H9 (cell line): ENCODE measurements at places on chromosomes 12 and 14. TPM values are rescaled to one million over a fixed set of nuclear protein-coding genes. Genes with fewer than 3 reads are reported as not detected.

DNA sequence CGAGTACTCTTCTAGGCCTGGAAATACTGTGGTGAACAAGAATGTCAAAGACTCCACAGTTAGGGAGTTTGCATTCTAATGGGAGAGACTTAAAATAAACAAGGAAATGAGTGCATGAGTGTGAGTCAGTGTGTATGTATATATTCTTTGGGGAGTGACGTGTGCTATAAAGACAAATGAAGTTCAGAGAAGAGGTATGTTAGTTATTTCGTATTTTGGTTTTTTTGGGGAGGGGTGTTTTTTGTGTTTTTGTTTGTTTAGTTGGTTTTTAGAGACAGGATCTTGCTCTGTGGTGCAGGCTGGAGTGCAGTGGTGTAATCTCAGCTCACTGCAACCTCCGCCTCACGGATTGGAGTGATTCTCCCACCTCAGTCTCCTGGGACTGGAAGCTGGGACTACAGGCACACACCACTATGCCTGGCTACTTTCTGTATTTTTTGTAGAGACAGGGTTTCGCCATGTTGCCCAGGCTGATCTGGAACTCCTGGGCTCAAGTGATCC lies 74.3 kb downstream of the SRGAP1 start:
- DNase-seq: no peak

The CFAP54 gene
- 0.24 and 0.33 TPM in 2 replicates for total RNA-seq

The HOXC12 gene
- not detected in 2 replicates for total RNA-seq

- no peak for DNase-seq
Measured at GRCh38 chr12:65189028-65189718, 19.8 kb downstream of the LEMD3 start.

- DNase-seq: no peak
Measured at GRCh38 chr14:88842414-88842813, 18.0 kb downstream of the TTC8 start.

The SERPINA4 gene
- not detected in 2 replicates for total RNA-seq

GRCh38 chr12:120228291-120229070 lies 27.6 kb upstream of the RPLP0 start:
- peak; percentile 99 for DNase-seq

The RNASE4 gene
- total RNA-seq: not detected in 2 replicates

- DNase-seq: no peak
Measured at GRCh38 chr12:59646636-59647035, 50.8 kb downstream of the SLC16A7 start.

The LHX5 gene
- total RNA-seq: 1.9 and 2.1 TPM in 2 replicates

The POTEG gene
- not detected in 2 replicates for total RNA-seq

The ALDH2 gene
- total RNA-seq: 44.0 and 50.1 TPM in 2 replicates

The FBXW8 gene
- total RNA-seq: 14.9 and 15.3 TPM in 2 replicates

- DNase-seq: peak; percentile 50
Measured at GRCh38 chr12:31323391-31324115, 2.4 kb downstream of the SINHCAF start.

DNA sequence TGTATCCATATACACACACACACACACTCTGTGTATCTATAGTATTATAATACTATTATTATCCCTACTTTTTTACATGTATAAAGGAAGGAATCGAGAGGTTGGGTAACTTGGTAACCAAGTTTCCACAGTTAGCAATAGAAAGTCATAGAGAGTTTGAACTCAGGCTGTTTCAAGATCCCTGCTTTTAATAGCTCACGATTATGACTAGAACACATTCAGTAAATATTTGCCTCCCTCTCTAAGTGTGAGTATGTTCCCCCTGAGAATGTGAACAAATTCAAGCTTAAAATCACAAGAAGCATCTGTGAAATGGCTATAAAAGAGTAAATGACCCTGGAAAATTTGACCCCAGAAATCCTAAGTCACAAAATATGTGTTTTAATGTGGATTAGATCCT lies 11.0 kb upstream of the REP15 start:
- no peak for DNase-seq

- DNase-seq: peak; percentile 39
Measured at GRCh38 chr12:79448816-79449215, 241.9 kb downstream of the PAWR start.

The PHLDA1 gene
- 106 TPM in 2 replicates for total RNA-seq

The TNFAIP2 gene
- total RNA-seq: 29.3 and 29.7 TPM in 2 replicates

DNA sequence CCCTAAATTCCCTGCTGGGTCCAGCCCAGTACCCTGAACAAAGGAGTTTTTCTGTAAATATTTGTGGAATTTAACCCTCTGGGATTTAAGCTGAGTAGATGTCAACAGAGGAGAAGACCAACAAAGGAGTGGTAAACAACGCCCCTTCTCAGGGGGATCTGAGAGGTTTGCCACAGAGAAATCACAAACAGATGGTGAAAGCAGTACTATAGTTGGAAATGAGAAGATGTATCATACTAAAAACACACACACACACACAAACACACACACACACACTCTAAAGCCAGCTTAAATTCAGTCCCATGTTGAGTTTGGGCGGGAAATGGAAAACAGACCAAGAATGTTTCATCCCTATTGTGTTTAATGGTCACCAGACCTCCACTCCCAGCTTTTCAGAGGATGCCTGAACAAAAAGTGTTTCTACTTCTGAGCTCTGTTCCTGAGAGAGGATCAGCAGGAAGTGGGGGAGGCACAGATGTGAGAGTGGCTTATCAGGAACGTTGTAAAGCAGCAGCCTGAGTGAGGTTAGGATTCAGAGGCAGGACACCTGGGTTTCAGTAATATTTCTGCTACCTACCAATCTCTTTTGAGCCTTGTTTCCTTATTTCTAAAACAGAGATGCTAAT lies 3.2 kb downstream of the BIN2 start:
- peak; percentile 40 for DNase-seq

GRCh38 chr14:29900609-29901350 lies 26.9 kb downstream of the PRKD1 start:
- no peak for DNase-seq

DNA sequence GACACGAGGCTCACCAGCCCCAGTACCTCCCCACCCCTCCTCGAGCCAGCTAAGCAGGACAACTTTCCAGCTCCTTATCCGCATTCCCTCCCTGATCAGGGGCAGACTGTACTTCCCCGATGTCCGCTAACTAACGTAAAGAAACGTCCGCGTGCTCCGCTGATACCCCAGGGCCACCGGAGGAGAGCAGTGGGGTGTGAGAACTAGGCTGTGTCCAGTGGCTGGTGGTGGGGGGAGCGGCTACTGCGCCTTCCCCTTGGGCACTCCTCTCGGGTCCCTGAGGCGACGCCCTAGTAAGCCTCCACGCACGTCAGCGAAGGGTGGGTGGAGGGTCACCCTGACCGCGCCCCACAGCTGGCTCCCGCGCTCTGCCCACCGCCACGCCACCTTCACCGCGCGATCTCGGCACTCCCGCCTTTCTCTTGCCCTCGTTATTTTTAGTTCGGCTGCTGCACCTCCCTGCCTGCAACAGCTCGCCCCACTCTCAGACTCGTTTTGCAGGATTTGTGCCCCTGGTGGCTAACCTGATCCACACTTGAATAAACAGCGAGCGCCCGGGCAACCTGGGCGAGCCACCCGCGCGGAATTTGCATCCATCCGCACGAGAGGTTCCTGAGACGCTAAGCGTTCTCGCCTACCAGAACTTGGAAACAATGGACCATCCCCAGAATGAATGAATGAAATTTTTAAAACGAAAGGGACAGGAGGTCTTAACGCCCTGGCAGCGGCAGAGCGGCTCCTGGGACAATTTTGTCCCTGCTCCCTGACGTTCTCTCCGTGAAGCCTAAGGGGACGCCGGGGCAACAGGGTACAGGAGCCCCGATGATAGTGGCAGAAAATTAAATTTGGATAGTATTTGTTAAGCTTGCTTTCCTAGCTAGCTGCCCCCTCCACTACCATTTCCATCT lies 6.9 kb upstream of the BMP4 start:
- peak; percentile 47 for DNase-seq

DNA sequence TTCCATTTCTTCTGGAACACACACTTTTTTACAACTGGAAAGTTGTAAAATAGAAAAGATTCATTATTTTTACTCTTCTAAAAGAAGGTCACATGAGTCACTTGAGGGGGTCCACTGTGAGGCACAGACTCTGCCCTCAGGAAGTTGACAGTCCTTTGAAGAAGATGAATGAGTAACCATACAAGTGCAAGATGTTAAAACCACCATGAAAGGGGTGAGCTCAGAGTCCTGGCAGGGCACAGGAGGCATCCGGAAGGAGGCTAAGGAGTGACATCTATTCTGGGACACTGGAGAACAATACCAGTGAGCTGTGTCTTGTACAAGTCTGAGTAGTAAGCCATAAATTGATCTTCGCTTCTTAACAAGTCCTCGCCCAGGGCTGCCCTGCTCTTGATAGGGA lies 126.0 kb upstream of the FRMD6 start:
- no peak for DNase-seq

DNA sequence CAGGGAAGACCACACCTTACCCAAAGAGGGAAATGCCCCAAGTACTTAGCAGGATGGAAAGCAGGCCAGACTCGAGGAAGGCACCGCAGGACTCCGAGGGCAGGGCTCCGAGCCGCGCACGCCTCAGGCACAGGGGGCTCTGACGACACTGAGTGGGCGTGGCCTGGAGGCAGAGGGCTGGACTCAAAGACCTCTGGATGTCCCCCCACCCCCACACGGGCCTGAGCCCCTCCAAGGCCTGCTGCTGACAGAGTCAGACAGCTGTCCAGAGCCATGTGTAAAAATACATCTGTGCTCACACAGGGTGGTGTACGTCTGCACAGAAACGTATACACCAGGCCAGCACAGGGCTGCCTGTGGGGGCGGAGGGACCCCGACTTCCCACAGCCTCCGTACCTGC lies 1.4 kb downstream of the AKT1 start:
- DNase-seq: peak; percentile 79

The TCL1B gene
- 3.6 and 3.8 TPM in 2 replicates for total RNA-seq

GRCh38 chr14:101991352-101991751 lies 27.0 kb downstream of the DYNC1H1 start:
- no peak for DNase-seq

DNA sequence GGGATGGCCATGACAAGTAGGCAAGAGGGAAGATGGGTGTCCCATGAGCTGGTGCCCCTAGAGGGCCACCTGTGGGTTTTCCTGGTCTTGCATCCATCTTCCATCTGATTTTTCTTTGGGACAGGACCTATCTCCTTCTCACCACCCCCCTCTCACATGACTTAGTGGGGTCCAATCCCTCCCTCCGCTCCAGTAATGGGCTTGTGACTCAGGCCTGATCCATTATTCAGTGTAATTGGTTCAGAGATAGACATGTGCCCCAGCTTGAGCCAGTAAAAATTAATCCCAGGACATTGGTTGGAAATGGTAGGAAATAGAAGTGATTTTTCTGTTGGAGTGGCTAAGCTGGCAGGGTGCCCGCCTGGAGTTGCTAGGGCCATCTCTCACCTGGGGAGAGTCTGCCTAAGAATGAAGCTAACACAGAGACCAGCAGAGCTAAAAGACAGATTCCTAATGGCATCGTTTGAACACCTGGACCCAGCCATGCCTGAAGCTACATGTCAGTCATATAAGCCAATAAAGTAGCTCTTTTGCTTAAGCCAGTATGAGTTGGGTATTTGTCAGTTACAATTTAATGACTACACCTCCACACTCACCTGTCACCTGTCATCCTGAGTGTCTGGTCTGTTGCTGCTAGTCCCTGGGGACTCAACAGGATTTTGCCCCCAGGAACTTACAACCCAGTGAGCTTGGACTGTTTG lies 14.7 kb downstream of the RASAL1 start:
- no peak for DNase-seq

DNA sequence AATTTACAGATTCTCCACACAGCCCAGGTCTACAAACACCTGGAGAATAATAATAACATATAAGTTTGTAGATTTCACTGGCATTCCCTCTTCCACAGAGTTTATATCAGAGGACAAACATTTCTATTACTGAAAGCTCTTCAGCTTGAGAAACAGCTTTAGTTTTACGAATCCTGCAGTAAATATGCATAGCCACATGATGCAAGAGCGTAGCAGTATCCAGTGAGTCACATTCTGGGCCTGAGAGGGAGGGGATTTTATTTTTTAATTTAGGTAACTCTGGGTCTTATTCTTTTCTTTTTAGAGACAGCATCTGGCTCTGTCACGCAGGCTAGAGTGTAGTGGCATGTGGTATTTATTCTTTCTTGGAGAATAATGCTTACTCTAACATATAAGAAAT lies 1002.8 kb downstream of the TRHDE start:
- DNase-seq: no peak

GRCh38 chr12:113292091-113292490 lies 42.8 kb downstream of the SLC8B1 start:
- no peak for DNase-seq
